ENCODE measurements at places on chromosomes 7 and 10. TPM values are rescaled to one million over a fixed set of nuclear protein-coding genes. Genes with fewer than 3 reads are reported as not detected.
A peak's percentile ranks its signal among the peaks of the same experiment; 100 is the strongest.

Gene PLEKHS1
- not detected for total RNA-seq

Gene MLXIPL
- 9.6 TPM for total RNA-seq

Gene DOCK1
- 16.3 TPM for total RNA-seq

Gene PRTFDC1
- 9.1 TPM for total RNA-seq

Gene ZNF727
- 1.8 TPM for total RNA-seq

Gene ECHDC3
- 94.6 TPM for total RNA-seq

DNA sequence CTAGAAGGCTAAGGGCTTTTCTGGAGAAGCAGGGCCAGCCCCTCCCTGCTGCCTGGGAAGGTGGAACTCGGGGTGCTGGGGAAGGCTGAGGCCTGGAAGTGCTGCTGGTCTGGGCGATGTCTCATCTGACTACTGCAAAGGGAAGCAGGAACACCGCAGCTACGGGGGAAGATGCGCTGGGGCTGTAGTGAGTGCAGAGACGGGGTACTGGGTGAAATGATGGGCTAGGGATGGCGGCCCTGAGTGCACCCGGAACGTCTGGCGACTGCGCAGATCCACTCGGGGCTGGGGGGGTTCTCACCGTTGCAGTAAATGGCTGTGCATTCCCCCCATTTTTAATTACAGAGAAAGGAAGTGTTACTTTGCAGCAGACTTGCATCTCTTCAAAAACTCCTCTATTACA is 195.4 kb upstream of the ADARB2 start:
- DNase-seq, result no peak

DNA sequence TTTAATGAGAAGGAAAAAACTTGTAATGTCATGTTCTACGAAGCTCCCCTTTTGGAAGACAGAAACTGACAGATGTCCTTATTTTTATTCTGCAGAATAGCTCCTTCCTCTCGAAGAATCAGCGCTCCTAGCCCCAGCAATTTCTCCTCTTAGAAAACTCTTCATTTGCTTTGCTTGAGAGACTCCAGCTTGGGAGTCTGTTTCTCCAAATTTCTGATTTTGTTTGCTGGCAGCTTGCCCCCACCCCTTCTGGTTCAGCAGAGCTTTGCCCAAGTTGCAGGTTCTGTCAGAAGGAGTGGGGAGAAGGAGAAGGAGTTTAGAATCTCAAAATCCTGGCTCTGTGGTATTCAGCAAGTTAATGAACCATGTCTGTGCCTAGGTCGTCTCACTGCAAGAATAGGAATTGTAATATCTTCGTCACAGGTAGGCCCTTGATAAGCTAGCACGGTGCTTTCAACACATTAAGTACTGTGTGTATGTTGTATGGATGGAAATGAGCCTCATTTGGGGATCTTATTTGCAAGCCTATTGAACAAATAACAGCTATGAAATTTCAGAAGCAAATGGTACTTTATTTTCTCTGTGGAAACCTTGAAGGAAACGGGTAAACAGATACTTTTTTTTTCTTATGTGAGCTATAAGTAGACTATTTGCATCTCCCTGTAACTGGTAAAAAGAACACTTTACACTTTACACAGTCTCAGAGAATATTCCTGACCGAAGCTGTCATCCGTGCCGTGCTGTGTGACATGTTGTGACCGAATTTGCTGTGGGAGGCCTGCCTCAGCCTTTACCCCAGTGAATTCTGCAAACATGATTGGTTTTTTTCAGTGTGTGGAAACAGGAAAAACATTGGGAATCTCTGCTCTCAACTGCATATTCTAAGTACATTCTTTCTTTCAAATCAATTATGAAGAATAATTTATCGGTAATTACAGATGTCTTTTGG is 290.9 kb downstream of the CAMK1D start:
- no peak for DNase-seq

DNA sequence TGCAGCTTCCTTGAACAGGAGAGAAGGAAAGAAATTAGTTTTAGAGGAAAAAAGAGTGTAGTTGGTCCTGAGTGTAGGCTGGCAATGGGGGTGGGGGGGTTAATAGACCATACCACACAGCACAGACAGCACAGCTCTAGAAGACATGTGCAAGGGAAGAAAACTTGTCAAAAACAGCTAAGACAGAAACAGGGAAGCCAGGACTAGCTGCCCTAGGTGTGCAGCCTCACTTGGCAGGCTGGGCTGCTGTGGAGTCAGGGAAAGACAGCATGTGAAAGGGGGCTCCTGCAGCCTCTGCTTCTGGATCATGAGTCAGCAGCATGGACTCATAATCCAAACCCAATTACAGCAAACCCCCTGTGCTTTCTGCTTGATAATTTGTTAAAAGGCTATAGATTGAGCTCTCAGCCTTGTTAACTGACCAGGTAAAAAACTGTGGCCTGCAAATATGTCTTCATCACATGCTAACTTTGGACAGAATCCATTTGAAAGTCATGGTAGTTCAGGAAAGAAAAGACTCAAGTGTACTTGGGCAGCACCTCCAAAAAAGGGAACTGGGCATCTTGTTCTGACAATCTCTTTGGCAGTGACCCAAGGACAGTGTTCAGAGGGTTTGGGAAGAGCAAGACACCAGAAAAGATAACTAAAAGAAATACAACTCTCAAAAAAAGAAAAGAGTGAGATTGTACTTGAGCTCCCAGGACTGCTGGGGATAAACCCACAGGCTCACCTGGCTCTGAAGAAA is 142.2 kb upstream of the VWC2 start:
- DNase-seq, result peak; percentile 32

DNA sequence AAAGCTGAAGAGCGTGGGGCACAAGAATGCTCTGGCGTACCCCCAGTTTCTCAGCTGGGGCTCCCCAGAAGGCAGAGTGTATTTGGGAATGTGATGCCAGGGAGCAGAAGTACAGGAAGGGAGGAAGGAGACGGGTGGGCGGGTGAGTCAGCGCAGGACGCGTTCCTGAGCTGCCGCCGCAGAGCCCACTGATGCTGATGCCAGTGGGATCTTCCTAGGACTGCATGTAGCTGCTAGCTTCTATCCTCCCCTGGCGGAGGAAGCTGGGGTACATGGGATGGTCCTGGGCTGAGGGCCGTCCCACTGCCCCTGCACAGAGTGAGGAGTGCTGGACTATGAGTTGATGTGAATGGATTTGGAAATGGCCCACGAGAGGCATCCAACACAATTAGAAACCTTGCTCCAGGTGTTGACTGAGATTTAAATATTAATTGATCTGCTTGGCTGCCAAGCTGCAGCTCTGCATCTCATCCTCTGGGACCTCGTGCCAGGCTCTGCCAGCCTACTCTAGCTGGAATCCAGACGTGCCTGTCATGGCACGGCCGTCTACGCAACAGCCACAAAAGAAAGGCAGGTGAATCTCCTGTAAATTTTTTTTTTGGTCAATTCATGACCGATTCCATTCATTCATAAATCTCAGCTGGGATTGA is 66.2 kb upstream of the RHEB start:
- DNase-seq, result no peak

GRCh38 chr7:103120362-103120761 is 28.5 kb downstream of the NAPEPLD start:
- DNase-seq, result no peak

- DNase-seq, result no peak
Observed at GRCh38 chr7:107898997-107899594, 8.1 kb downstream of the DLD start.

GRCh38 chr7:138626846-138627245 is 74.3 kb downstream of the SVOPL start:
- DNase-seq, result no peak

- DNase-seq, result no peak
Observed at GRCh38 chr7:24108906-24109376, 175.0 kb upstream of the NPY start.

- no peak for DNase-seq
Observed at GRCh38 chr7:47714669-47715607, 133.0 kb upstream of the TNS3 start.

DNA sequence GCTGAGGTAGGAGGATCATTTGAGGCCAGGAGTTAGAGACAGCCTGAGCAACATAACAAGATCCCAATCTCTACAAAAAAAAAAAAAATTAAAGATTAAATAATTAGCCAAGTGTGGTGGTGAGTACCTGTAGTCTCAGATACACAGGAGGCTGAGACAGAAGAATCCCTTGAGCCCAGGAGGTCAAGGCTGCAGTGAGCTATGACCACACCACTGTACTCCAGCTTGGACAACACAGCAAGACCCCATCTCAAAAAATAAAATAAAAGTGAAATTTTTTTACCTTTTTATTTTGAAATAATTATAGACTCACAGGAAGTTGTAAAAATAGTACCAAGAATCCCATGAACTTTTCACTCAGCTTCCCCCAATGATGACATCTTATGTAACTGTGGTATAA is 4.9 kb downstream of the FAM149B1 start:
- DNase-seq, result no peak

DNA sequence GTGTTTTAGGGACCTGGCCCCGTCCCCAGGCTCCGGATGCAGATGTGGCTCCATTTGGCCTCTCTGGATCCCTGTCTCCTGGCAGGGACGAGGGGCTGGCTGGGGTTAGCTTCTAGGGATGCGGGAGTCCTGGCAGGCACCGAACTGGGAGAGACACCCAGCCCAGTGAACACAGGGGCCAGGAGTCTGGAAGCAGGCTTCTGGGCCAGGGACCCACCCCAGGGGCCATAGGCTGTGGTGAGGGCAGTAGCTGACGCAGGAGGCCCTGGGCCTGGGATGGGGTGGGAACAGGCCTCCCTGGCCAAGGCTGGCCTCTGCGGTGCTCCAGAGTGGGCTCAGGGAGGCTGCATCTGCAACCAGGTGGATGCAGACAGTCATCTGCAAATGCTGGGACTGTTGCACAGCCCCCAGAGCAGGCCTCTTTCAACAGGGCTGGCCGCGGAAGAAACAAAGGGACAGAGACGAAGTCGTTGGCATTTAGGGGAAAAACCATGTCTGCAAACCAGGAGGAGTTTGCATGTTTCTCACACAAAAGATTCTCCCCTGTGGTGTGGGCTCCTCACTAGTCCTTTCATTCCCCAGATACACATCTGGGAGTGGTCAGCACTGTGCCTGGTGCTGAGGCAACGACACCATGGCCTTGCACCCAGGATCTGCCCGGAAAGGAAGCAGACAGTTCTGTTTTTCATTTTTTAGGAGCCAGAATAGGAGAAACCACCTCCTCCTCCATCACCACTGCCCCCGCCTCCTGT is 36.4 kb upstream of the ZNF488 start:
- DNase-seq, result peak; percentile 14

GRCh38 chr7:95933618-95934017 is 161.3 kb downstream of the DYNC1I1 start:
- DNase-seq, result no peak

DNA sequence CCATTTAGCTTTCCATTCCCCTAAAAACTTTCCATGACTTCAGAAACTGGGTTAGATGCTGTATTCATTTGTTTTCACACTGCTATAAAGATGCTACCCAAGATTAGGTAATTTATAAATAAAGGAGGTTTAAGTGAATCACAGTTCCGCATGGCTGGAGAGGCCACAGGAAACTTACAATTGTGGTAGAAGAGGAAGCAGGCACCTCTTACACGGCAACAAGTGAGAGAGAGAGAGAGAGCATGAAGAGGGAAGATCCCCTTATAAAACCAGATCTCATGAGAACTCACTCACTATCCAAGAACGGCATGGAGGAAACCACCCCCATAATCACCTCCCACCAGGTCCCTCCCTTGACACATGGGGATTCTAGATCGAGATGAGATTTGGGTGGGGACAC is 336.8 kb downstream of the TFEC start:
- no peak for DNase-seq

DNA sequence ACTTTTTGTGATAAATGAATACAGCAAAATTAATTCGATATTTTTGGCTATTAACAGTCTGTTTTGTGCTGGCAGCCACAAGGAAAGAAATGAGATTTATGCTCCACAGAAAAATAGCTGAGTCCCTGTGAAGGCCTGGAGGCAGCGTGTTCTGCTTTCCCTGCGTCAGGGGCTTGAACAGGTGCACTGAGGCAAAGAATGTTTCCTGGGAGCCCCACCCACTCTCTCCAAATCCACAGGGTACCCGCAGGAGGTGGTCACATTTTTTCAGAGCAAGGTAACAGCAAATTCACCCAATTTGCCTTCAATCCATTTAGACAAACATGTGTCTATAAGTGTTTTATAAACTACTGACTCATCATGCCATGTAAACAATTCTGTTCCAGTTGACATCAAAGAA is 308.1 kb downstream of the TCERG1L start:
- DNase-seq, result no peak

GRCh38 chr7:45106820-45107219 is 4.7 kb downstream of the TBRG4 start:
- DNase-seq, result no peak

DNA sequence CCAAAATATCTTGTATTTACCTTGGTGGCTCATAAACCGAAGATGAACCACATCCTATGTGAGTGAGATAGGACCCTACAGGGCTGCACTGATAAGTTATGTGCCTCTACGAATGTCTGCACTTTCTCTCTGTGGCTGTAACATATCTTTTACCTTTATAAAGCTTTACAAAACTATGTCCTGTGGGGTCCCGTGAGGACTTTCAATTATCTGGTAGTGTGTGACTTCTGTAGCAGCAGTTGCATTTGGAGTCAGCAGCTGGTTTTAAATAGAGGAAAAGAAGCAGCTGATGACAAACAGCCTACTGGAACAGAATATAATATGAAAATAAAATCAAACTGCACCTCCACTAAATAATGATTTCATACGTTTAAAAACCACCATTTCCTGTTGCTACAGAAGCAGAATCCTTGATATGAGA is 222.4 kb upstream of the GNAI1 start:
- DNase-seq, result no peak

DNA sequence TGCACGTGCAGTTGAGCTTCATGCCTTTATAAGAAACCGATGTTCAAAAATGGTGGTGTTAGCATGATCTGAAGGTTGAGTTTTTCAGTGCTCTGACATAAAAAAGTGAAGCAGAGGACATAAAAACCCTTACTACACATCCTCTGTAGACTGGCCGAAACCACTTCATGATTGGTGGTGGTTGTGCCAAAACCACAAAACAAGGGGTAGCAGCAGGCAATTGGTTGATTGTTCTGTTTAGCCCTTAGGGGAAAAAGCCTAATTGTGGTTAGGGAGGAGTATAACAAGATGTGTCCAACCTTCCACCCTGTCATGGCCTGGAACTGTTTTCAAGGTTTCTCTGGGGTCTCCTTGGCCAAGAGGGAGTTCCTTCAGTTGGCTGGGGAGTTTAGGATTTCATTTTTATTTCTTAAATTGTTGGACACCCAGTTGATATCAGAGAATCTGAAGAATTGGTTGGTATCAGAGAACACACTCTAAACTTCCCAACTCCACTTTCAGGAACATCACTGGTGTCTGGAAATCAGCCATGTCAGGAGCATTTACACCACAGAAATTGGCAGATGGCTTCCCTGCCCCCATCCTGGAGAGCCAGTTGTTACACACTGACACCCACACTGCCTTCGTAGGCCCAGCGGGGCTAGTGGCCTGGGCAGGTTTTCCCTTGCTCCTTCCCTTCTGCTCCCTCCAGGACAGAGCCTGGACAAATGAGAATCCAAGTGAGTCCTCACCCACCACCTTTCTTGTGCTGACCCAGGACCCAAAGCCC is 18.8 kb downstream of the MRPS24 start:
- DNase-seq, result no peak

GRCh38 chr10:103493362-103493915 is at the start of gene NEURL1:
Gene NEURL1, plus strand, starts transcription at chr10:103493705. Its CDS starts 683 bp downstream, at chr10:103494388.
- DNase-seq, result peak; percentile 43

GRCh38 chr10:93654201-93654600 is 41.9 kb downstream of the PDE6C start:
- no peak for DNase-seq

GRCh38 chr10:76456197-76456596 is 1024.8 kb downstream of the LRMDA start:
- no peak for DNase-seq
